Right kidney (tissue), 9 donors: ENCODE measurements at places on chromosomes 2 and 18.

DNA sequence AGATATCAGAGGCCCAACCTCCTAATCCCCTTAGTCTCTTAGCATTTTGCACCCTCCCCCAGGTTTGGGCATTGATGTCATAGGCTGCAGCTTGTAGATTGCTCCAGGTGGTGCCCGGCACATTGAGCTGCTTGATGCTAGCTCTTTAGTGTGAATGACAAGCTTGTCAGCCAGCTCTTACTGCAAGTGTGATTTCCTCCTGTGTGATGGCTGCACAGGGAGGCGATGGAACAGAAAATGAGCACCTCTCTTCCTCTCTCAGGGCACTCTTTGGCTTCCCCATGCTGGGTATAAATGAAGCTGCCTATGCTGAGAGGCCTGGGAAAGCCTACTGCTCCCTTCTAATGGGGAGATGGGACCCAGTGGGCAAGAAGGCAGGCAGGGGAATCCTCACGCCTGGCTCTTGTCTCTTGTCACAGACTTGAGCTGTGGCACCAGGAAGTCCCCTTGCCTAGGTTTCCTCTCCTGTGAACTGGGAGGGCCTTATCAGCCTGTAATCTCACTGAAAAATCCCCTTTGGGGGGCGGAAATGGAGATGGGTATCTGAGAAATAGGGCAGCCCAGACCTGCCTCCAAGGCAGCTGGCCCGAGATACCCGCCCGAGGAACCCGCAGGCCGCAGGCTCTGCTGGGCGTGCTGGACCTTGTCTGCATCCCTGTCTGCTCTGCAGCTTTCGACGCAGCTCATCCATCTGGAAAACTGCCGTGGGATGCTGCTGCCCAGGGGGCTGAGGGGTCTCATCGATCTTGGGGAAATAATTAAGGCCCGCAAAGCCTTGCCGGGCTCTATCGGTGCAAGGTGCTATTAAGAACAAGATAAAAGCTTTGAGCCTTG, 163.5 kb upstream of the CXCR4 start:
- DNase-seq, result no peak

- DNase-seq, result peak; percentile 2
These were observed 222.4 kb downstream of the EXOC6B start for GRCh38 chr2:72603481-72603880.

DNA sequence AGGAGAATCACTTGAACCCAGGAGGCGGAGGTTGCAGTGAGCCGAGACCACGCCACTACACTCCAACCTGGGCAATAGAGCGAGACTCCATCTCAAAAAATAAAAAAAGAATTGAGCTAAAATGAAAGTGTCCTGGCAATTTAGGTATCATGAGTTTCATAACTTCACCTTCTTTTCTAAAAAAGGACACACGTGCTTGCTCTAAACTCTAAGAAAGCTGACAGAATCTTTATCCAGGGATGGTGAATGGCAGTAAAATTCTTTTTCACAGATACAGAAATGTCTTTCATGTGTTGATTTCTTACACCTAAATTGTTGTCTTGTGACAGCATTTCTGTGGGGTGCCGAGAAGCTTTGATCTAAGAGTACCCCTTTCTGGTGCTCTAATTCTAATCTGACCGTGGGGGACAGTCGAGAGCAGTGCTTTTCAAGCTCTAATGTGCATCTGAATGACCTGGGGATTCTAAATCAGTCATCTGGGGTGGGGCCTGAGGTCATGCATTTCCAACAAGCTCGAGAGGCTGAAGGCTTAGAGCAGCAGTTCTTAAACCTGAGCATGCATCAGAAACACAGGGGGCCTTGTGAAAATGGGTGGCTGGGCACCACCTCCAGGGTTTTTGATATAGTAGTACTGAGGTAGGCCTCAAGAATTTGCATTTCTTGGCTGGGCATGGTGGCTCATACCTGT, 42.1 kb upstream of the REL start:
- no peak for DNase-seq

GRCh38 chr2:205288686-205289085, 393.6 kb upstream of the NRP2 start:
- no peak for DNase-seq

GRCh38 chr18:75739682-75740081, 312.2 kb upstream of the SMIM21 start:
- DNase-seq, result no peak

GRCh38 chr2:88281302-88282217, 111.4 kb downstream of the THNSL2 start:
- DNase-seq, result no peak

- no peak for DNase-seq
These were observed 120.4 kb downstream of the PDCL3 start for GRCh38 chr2:100683231-100683630.
